ENCODE measurements at places on chromosomes 12 and 14.

DNA sequence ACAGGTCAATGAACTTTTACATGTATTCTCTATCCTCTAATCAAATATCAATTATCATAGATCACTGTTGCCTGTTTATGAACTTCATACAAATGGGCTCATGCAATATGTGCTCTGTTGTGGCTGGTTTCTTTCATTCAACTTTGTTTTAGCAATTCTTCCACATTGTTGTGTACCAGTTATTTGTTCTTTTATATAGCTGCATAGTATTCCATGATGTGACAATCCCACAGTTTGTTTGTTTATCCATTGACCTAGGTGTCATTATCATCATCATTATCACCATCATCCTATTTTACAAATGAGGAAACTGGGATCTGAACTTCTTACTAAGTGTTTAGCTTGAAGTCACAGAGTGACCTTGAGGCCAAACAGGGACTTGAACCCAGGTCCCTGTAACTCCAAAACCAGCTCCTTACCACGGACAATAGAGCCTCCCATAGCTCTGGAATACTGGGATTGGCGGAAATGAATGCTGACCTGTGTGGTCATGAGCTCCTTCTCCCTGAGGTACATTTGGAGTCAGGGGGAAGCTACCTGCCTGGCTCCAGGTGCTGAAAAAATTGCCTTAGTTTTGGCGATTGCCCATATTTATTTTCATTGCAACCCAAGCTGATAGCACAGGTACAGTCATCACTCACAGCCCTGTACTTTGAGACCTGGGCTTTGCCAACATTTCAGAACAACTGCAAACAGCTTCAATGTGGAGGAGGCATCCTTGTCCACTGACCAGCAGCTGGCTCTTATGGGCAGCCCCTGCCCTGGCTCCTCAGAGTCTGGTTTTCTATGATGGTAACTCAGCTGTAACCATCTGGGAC, 9.2 kb downstream of the ZFP36L1 start:
- peaks cover 3% of the 10 kb centered on the region for H3K36me3 ChIP-seq
- peaks cover 86% of the 10 kb centered on the region for H3K4me1 ChIP-seq
- no peak overlapping the region for H3K4me3 ChIP-seq
- no peak for DNase-seq

DNA sequence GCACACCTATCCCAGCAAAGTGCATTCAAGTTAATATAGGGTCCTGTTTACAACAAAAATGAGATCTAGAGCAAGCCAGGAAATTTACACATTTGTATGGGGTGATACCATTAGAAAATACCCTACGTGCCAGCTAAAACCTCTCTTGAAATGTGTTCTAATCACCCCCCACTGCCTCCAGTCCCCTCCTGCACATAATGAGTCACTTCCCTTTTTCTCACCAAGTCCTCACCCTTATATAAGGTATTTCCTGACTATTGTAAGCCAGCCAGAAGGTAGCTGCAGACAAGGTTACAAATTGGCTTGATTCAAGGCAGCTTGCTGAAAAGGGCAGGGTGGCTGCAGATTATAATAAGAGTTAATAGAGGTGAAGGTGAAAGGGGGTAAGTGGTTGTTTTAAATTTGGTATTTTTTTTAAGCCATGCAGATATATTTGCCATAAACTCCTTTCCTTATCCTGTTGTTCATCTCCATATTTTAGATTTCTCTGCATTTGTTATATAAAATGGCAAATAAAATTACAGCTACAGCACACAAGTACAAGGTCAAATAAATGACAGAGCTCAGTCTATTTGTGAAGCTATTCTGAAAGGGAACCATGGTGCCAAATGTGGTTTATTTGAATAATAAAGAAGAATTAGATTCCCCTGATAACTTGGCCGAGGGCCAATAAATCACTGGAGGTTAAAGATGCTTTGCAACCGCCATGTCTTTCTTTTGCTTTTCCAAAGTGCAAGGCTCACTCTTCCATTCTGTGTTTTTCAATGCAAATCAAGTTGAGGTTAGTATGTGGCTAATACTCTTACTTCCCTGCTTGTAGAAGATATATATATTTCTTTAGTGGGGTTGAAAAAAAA, 385.9 kb downstream of the EGLN3 start:
- H3K4me1 ChIP-seq = no peaks in the 10 kb centered on the region
- no peak overlapping the region for H3K27ac ChIP-seq
- no peaks in the 10 kb centered on the region for H3K36me3 ChIP-seq
- no peaks in the 10 kb centered on the region for H3K27me3 ChIP-seq
- H3K4me3 ChIP-seq = no peak overlapping the region

DNA sequence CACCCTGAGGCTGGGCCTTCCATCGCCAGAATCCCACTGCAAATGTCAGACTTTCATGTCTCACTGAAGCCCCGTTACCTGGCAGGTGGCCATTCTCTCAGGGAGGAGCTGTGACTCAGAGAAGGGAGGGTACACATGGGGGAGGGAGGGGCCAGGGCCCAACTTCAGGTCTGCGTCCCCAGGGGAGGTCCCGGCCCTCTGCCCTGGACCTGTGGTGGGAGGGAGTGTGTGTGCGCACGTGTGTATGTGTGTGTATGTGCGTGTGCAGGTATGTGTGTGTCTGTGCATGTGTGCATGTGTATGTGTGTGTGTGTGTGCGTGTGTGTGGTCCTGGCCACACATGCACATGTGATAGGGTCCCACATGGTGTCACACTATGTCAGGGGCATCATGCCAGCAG, 50.9 kb downstream of the MVK start:
- H3K27me3 ChIP-seq = peaks cover 55% of the 10 kb centered on the region
- H3K4me1 ChIP-seq = no peaks in the 10 kb centered on the region
- no peak overlapping the region for H3K27ac ChIP-seq
- no peak overlapping the region for H3K4me3 ChIP-seq
- H3K36me3 ChIP-seq = no peaks in the 10 kb centered on the region

DNA sequence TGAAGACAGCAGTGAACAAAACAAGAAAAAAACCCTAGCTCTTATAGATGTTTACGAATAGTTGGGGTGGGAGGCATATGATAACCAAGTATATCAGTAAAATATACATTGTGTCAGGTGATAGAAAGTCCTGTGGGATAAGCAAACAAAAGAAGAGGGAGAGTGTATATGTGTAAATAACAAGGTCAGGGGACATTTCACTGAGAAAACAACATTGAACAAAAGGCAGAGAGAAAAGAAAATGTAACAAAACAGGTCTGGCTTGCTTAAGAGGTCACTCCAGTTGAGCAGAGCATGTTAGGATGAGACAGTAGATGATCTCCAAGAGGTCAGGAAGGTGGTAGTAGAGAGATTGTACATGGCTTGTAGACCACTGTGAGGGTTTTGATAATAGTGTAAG, 304.1 kb downstream of the ACSS3 start:
- H3K27me3 ChIP-seq = no peaks in the 10 kb centered on the region
- no peaks in the 10 kb centered on the region for H3K4me1 ChIP-seq
- H3K36me3 ChIP-seq = no peaks in the 10 kb centered on the region
- DNase-seq = no peak
- no peak overlapping the region for H3K4me3 ChIP-seq
- H3K27ac ChIP-seq = no peak overlapping the region

GRCh38 chr12:75545636-75546035, 34.2 kb upstream of the KRR1 start:
- no peak overlapping the region for H3K27ac ChIP-seq
- H3K4me3 ChIP-seq = no peak overlapping the region
- no peak for DNase-seq
- H3K27me3 ChIP-seq = no peaks in the 10 kb centered on the region
- no peaks in the 10 kb centered on the region for H3K4me1 ChIP-seq

DNA sequence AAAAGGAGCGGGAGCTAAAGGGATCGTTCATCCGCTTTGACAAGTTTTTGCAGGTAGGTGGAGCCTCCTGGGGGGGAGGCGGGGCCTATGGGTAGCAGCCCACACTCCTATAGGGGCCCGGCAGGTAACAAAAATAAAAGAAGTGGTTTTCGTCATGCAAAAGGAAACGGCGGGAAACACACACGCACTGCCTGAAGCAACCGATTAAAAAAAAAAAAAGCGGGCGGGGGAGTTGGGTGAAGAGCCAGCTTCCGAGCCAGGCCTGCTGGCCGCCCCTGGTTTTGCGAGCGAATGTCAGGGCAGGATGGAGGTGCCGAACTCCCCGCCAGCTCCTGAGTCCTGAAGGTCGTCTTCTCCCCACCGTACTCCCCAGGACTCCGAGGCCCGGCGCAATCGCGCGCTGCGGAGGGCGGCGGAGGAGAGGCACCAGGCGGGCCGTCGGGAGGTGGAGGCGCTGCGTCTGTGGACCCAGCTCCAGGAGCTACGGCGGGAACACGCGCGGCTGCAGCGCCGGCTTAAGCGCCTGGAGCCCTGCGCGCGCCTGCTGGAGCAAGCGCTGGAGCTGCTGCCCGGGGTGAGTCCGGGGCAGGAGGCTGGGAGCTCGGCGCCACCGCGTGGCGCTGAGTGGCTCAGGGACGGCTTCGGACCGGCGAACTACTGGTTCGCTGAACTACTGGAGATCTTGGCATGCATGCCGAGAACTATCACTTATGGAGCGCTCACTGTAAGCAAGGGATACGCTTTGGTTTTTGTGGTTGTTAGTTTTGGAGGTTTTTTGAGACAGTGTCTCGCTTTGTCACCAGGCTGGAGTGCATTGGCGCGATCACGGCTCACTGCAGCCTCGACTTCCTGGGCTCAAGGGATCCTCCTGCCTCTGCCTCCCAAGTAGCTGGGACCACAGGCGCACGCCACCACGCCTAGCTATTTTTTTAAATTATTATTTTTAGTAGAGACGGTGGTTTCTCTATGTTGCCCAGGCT, 3.6 kb downstream of the CFAP73 start:
- DNase-seq = peak; percentile 76
- H3K4me1 ChIP-seq = no peaks in the 10 kb centered on the region
- H3K27ac ChIP-seq = no peak overlapping the region
- H3K36me3 ChIP-seq = peaks cover 3% of the 10 kb centered on the region
- peak overlapping the region; percentile 49 for H3K4me3 ChIP-seq

DNA sequence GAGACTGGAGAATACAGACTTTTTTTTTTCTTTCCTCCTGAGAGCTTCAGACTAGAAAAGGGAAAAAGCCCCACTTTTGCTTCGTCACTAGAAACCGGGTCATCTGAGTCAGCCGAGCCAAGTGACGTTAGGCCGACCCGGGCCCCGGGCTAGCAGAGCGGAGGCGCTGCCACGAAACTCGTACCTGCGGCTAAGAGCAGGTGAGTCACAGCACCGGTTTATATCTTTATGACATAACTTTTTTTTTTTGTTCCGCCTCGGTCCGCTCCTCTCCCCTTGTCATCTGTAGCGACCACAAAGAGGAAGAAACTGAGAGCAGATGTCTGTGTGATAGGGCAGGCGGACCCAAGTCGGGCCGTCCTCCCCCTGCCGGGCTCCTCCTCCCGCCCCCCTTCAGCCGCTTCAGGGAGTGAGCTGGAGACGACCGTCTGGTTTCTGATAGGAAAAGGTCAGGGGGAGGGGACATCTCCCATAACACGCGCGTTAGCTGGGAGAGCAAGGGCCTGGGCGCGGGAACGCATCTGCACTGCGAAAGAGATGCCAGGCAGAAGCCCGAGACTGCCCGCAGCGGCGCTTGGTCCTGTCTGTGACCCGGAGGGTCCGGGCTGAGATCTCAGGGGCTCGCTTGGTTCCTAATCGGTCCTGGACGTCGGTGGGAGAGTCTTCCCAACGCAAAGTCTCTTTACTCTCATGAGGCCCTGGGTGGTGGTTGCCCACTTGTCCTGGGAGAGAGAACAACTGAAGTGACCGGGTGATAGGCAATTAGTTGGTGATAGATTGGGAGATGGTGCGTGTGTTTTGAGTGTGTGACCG, 586 bp downstream of the TTC6 start:
- peaks cover 36% of the 10 kb centered on the region for H3K4me1 ChIP-seq
- no peaks in the 10 kb centered on the region for H3K36me3 ChIP-seq
- peaks cover 30% of the 10 kb centered on the region for H3K27me3 ChIP-seq
- no peak overlapping the region for H3K4me3 ChIP-seq

DNA sequence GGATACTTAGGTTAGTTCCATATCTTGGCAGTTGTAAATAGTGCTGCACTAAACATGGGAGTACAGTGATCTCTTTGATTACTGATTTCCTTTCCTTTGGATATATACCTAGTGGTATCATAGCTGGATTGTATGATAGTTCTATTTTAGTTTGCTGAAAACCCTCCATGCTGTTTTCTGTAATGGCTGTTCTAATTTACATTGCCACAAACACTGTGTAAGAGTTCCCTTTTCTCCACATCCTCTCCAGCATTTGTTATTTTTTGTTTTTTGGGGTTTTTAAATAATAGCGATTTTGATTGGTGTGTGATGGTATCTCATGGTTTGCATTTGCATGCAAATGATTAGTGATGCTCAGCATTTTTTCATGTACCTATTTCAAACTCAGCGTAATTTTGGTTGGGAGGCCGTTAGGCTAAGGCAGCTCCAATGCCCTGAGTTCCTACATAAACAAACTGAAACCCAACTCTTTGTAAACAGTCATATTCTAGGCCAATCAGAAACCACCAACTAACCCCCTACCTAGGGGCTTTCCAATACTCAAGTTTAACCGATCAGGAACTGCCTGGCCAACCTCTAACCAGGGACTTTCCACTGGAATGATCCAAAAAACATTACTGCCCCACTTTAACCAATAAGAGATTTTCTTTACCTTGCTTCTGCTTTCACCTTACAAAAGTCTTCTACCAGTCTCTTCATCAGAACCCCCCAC, 171.6 kb downstream of the FBXL14 start:
- no peaks in the 10 kb centered on the region for H3K4me1 ChIP-seq
- no peak overlapping the region for H3K4me3 ChIP-seq
- H3K27ac ChIP-seq = no peak overlapping the region
- no peaks in the 10 kb centered on the region for H3K27me3 ChIP-seq

DNA sequence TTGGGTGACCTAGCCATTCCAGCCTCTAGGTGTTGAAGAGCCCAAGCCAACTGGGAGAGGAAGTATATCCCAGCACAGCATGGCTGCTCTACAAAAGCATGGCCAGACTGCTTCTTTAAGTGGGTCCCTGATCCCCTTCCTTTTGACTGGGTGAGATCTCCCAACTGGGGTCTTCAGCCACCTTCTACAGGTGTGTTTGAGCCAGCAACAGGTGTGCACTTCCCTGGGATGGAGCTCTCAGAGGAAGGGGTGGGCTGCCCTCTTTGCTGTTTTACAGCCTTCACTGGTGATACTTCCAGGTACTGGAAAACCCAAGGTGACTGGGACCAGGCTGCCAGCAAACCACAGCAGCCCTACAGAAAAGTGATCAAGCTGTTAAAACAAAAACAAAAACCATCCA, 14.2 kb upstream of the GNS start:
- no peak overlapping the region for H3K27ac ChIP-seq
- no peak overlapping the region for H3K4me3 ChIP-seq
- peaks cover 20% of the 10 kb centered on the region for H3K27me3 ChIP-seq
- no peaks in the 10 kb centered on the region for H3K4me1 ChIP-seq

- no peaks in the 10 kb centered on the region for H3K27me3 ChIP-seq
- no peak for DNase-seq
- no peaks in the 10 kb centered on the region for H3K4me1 ChIP-seq
- H3K4me3 ChIP-seq = no peak overlapping the region
These were observed 118.9 kb downstream of the UNC79 start for GRCh38 chr14:93549595-93549994.

- H3K4me1 ChIP-seq = no peaks in the 10 kb centered on the region
- no peak overlapping the region for H3K27ac ChIP-seq
- no peaks in the 10 kb centered on the region for H3K27me3 ChIP-seq
- no peak overlapping the region for H3K4me3 ChIP-seq
- H3K36me3 ChIP-seq = no peaks in the 10 kb centered on the region
- no peak for DNase-seq
These were observed 22.3 kb downstream of the FBLN5 start for GRCh38 chr14:91925001-91925726.
